ENCODE measurements at places on chromosomes 11 and 22.

DNA sequence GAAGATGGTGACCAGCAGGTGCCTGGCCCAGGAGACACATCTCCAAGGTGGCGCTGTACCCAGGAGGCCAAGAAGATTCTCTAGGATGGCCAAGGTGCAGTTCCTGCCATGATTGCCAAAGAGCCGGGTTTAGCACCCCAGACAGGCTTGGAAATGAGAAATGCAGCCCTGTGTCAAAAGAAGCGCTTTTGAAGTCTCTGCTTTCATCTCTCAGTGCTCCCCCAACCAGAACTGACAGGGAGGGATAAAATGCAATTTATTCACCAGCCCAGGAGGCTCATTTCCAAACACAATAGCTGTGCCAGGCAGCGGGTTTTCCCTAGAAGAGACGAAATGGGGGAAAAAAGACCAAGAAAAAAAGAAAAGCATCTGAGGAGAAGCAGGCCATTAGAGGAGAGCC lies 195.9 kb upstream of the NCAM1 start:
- no peak for DNase-seq

- DNase-seq, result no peak
Observed at GRCh38 chr11:26778000-26778757, 56.3 kb upstream of the SLC5A12 start.

- no peak for DNase-seq
Observed at GRCh38 chr11:101049123-101049522, 80.5 kb downstream of the PGR start.

GRCh38 chr11:36388071-36388470 lies 92.0 kb downstream of the PRR5L start:
- DNase-seq, result no peak

DNA sequence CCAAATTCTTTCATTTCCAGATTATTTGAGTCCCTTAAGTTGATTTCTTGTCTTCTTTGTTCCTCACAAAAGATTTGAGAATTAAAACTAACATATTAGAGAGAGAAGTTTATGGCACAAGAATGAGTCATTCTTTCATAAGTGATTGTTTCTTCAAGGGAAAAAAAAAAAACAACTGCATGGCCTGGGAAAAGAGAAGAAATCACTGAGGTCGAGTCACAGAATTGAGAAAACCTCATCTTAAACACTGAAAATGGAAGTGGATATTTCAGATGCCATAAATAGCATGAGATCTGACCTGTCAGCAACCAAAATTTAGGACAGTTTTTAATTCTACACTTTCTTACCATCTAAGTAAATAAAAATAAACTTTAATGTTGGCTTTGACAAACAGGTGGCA lies 87.2 kb downstream of the CWF19L2 start:
- no peak for DNase-seq

DNA sequence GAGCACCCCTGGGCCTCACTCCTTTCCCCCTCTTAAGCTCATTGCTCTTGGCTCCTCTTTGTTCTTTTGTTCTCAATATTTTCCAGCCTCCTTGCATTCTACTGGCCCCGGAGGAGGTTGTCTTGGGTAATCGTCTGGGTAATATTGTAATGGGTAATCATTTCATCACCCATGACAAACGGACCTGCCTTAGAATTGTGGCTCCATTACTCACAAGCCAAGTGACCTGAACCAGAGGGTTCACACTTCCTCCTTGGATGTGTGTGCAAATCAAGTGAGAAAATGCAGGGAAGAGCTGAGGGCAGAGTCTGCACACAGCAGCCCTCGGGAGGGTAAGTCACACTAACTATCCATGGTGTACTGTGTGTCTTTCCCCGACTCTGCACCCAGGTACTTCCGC lies 305.0 kb downstream of the BUD13 start:
- DNase-seq, result no peak

DNA sequence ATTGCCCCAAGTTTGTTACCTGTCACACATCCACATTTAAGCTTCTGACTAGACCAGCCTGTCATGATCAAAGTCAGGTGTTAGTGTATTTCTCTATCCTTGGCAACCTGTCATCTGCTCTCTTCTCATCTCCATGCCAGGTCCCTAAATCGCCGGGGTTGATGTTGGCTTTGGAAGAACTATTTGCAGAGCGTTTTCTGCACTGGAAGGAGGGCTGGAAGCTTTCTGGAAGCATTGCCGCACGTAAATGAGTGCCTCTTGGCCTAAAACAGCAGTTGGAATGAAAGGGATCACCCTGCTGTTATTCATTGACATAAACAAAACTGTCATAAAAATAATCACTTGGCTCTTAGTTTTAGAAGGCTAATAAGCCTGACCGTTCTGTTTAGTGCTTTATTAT lies 1.4 kb downstream of the TTC12 start:
- no peak for DNase-seq

GRCh38 chr11:120952461-120953434 lies 71.2 kb upstream of the TBCEL start:
- peak; percentile 49 for DNase-seq

DNA sequence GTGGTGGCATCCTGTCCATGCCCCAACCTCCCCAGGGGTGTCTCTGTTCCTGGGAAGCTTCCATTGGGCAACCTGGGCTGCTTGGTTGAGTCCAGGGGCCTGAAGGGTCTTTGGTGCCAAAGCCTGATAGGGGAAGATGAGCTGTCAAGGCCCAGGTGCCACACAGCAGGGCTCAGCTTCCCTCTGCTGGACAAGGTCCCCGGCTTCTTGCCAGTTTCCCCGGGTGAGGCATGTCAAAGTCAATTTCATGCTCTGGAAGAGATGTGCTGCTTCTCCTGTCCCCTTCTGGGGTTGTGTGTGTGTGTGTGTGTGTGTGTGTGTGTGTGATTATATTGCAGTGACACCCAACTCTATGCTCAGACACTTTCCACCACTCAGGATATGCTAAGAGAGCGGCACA lies 26.9 kb downstream of the TP53I11 start:
- DNase-seq, result no peak

DNA sequence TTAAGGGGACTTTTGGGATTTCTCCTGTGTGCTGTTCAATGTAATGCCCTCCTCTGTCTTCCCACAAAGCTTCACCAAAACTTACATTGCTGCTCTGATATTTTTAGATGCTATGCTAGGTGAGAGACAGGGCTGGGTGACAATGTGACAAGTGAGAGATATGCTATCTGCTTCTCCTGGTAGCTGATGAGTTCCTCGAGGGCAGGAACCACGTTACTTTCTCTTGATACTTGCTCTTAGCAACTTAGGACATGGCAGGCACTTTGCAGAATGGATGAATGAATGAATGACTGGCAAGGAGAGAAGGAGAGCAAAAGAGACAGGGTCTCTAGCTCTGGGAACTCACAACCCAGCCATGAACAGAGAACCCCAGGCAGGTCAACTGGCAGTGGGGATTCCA lies 115.4 kb downstream of the C11orf58 start:
- DNase-seq, result no peak

DNA sequence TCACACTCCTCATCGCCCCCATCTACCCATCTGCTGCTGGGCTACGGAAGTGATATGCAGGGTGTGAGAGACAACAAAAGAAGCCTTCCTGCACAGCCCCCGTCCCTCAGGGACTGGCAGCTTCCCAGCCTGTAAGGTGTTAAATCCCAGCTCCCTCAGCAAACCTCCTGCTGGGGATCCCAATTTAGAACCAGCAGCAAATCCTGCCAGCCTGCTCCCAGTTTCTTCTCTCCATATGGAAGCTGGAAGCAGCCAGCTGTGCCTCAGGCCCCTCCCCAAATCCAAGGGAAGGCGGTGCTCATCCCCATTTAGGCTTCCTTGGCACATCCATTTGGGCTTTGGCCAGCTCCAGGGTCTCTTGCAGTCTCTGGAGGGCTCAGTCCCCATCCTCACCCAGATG lies 47.5 kb downstream of the PAMR1 start:
- DNase-seq, result no peak

DNA sequence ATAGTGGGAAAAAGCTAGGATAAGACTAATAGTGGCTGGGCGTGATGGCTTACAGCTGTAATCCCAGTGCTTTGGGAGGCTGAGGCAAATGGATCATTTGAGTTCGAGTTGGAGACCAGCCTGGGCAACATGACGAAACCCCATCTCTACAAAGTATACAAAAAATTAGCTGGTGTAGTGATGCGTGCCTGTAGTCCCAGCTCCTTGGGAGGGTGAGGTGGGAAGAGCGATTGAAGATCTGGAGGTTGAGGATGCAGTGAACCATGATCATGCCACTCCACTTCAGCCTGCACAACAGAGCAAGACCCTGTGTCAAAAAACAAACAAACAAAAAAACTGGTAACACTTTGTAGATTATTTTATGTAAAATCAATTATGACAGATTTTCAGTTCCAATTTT lies 8.8 kb downstream of the ARHGAP42 start:
- no peak for DNase-seq

- no peak for DNase-seq
Observed at GRCh38 chr22:26481112-26481693, 2.4 kb downstream of the HPS4 start.

DNA sequence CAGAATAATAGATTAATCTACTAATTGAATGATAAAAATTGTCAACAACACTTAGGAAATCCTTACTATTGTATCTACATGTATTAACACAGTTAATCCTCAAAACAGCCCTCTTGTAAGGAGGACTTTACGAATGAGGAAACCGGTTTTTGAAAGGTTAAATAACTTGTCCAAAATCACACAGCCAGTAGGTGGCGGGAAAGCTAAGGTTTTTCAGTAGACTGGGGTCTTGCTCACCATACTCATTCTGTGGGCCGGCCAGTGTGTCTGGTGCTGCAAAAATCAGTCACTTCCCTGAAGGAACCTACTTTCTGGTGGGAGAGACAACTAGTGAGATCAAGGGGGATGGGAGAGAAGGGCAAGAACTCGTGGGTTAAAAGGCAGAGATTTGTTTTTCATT lies 3.8 kb downstream of the DCPS start:
- DNase-seq, result no peak

- no peak for DNase-seq
Observed at GRCh38 chr11:112666253-112666652, 295.0 kb upstream of the NCAM1 start.
